Spinal cord (tissue), 10 donors: ENCODE measurements at places on chromosomes 4 and X. TPM values are rescaled to one million over a fixed set of nuclear protein-coding genes. Genes with fewer than 3 reads are reported as not detected.
A peak's percentile ranks its signal among the peaks of the same experiment; 100 is the strongest.

IQCM gene
- not detected for total RNA-seq

GPR143 gene
- 6.5 TPM for total RNA-seq

PNMA3 gene
- 15.8 TPM for total RNA-seq

NSD2 gene
- 82.5 TPM for total RNA-seq

HTRA3 gene
- 8.7 TPM for total RNA-seq

RNF212 gene
- 7.5 TPM for total RNA-seq

TMEM255A gene
- total RNA-seq = 43.9 TPM

MTNR1A gene
- 2.3 TPM for total RNA-seq

VCX3A gene
- not detected for total RNA-seq

DNA sequence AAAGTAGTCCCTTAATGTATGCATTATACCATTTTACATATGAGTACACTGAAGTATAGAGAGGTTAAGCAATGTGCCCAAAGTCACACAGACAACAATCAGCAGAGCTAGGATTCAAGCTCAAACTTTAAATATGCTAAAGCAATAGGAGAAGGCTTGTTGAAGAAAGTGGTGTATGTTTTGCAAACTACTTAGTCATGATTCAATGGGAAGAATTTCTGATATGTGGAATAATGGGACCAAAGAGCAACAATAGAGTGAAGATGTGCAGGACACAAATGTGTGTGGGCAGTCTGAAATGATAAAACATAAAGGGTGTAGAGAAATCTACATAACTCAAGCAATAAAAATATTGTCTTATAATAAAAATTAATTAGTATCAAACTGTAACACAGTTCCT, 109.0 kb upstream of the ARSJ start:
- no peak for DNase-seq

DNA sequence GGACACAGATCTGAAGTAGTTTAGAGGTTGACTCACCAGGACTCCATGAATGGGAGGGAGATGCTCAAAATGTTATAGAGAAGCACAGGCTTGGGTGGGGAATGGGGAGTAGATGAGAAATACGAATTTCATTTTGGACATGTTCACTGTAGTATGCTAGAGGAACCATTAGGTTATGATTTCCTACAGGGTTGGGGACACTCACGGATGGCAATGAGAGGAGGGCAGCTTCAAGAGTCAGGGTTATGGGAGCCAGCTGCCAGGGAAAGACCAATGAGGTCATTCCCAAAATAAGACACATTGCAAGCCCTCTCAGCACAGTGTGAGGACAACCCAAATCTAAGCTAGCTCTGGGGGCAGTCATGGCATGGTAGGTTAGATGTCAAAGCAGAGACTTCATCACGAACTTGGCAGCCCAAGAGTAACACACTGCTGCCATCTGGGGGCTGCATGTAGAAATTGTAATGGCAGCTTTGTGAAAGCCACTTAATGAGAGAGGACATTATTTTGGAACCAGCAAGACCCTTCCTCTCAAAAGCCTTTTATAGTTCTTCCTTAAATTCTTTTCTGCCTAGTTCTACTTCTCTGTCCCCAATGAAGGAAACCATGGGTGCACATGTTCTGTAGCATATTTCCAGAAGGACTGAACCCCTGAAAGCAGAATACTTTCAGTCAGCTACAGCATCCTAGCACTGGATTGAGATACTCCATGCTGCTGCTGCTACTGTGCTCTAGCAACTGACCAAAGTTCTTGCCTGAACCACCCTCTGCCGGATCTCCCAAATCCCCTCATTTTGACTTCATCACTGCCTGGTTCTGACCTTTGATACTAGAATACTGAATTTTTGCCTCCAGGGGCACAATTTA, 16.2 kb upstream of the ZCCHC12 start:
- no peak for DNase-seq

DNA sequence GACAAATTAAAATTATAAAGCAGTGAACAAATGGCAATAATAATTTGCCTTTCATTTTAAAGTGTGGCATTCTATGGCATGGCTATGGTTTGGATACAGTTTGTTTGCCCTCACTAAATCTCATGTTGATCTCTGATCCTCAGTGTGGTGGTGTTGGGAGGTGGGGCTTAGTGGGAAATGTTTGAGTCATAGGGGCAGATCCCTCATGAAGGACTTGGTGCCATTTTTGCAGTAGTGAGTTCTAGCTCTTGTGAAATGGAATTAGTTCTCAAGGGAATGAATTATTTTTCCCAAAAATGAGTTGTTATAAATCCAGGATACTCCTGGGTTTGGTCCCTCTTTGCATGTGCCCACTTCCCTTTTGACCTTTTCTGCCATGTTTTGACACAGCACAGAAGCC, 181.4 kb downstream of the AMELX start:
- no peak for DNase-seq

GRCh38 chr4:139740531-139741041, 75.0 kb downstream of the MGST2 start:
- DNase-seq = no peak

DNA sequence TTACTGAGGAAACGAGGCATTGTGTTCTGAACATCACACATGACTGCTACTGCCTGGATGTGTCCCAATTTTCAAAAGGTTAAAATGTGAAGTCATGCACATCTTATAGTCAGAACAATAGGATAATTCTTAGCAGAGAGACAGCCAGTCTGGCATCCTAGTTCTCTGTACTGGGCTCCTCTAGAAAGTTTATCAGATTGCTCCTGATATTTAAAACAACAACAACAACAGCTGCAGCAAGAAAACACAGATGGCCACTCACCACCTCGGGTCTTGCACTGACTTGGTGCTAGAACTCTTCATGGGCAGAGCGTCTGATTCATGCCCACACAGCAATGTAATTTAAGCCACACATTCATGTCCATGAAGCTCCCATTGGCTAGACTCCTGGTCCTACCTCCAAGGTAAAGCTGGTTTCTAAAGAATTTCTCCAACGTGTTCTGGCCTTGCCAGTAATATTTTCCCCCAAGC, 33.3 kb upstream of the SLC2A9 start:
- no peak for DNase-seq

GRCh38 chr4:82621251-82621650, 59.5 kb upstream of the TMEM150C start:
- DNase-seq = no peak

GRCh38 chr4:119244344-119244743, 31.8 kb downstream of the USP53 start:
- DNase-seq = no peak

- no peak for DNase-seq
These were observed 34.9 kb downstream of the SEL1L3 start for GRCh38 chr4:25827897-25828296.

GRCh38 chr4:7371210-7371941, 63.4 kb downstream of the PSAPL1 start:
- peak; percentile 44 for DNase-seq

DNA sequence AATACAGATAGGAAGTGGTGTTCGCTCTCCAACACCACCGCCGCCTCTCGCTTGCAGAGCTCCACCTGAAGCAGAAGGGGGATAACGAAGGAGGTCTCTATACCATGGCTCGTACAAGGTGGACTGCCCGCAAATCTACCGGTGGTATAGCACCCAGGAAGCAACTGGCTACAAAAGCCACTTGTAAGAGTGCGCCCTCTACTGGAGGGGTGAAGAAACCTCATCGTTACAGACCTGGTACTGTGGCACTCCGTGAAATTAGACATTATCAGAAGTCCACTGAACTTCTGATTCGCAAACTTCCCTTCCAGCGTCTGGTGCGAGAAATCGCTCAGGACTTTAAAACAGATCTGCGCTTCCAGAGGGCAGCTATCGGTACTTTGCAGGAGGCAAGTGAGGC, 5.2 kb upstream of the BMP15 start:
- DNase-seq = no peak

GRCh38 chr4:71932941-71933340, 98.9 kb upstream of the NPFFR2 start:
- no peak for DNase-seq

GRCh38 chr4:64360664-64361398, 48.4 kb downstream of the TECRL start:
- DNase-seq = no peak

GRCh38 chr4:147137280-147137679, 191.6 kb upstream of the TTC29 start:
- DNase-seq = no peak

DNA sequence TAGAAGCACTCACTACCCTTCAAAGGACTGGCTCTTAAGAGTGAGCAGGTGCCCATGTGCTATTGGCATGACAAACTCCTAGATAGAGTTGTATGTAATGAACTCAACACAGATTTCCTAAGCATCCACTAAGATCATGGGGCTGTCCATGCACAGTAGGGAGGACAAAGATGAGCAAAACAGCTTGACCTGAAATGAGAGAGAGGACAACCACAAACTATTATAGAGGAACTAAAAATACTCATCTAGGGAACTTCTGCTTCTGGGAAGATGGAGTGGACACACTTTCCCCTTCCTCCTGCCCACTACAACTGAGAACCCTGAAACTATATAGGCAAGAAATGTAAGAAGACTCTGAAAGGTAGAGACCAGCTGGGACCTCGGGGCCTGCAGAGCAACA, 20.8 kb upstream of the TMEM128 start:
- DNase-seq = no peak

GRCh38 chr4:26772096-26772873, 88.4 kb upstream of the STIM2 start:
- no peak for DNase-seq

GRCh38 chr4:176794651-176795050, 1.9 kb upstream of the VEGFC start:
- DNase-seq = no peak

DNA sequence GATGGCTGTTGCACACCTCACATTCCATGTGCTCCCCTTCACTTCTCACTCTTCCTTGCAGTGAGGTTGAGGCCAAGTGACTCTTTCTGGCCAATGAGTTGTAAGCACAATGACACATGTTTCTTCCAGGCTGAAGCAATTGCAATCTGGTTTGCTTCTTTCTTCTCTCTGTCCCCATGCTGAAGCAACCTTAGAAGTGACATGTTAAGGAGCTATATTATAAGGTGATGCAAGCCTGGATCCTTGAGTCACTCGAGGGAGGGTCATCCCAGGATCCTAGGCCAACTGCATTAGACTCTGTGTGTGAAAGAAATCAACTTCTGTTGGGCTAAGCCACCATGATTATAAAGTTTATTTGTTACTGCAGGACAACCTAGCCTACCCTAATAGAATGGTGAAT, 45.5 kb upstream of the HS3ST1 start:
- DNase-seq = no peak

GRCh38 chr4:159024266-159024665, 78.6 kb upstream of the RAPGEF2 start:
- no peak for DNase-seq

- DNase-seq = no peak
These were observed 89.9 kb downstream of the FTHL17 start for GRCh38 chrX:30981968-30982367.

DNA sequence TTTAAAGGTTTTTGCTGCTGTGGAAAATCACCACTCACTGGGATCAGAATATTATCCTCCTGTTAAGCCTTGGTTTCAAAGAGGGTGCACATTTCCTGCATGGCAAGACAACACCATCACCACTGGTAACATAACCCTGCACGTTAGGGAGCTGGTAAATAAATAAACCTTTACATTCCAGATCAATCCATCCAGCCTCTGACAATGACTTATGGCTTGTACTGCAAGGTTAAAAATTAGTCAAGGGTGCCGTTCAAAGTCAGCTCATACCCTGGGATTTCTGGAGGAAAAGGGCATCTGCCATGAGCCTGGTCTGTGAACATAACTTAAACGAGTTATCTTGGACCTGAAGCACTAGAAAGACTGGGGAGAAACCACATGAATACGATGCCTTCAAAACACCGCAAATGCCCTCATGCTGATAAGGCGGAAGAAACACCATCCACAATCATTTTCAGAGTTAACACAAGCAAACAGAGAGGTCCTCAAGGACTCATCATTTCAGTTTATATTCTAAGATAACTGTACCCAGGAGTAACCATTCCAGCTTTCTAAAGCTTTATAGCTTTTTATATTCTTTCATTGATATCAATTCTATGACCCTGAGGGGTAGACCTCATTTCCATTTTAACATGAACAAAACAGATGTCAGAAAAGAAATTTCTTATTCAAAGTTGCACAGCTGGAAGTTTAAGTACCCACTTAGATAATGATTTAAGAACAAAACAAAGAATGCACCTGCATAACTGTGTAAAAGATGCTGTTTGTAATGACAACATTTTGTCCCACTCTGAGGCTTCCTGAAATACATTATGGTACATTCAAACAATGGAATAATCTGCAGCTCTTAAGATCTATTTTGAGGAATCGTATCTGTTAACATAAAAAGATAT, 103.1 kb downstream of the NPNT start:
- DNase-seq = no peak

DNA sequence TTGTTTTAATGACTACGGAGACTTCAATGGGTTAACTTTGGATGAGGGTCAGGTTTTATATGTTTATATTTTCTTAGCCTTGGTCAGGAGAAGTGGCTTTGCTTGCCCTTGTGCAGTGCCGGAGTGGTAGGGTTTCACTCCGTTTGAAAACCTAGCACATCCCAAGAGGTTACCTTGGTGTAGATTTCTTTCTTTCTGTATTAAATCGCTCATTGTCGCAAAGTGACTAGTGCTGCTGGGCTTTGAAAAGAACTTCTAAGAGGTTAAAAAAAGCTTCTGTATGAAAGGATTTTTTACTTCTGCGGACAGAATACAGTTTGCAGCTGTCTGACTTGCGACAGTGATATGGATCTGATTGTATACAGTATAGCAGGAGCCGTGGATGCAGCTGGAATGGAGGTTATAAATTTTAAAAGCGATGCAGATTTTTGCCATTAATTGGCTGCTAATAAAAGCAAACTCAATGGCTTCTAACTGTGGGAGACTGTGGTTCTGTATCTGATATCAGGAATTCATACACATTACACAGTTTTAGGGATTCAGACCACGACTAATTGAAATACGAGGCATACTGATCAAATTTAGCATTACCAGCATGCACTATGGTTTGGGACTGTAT, 340.9 kb upstream of the PITX2 start:
- DNase-seq = peak; percentile 3
